ENCODE measurements at places on chromosomes 3 and 15.

GRCh38 chr3:159627229-159627628, 361.4 kb upstream of the IL12A start:
- DNase-seq: no peak

GRCh38 chr3:71039332-71039731, 544.2 kb downstream of the FOXP1 start:
- no peak for DNase-seq

DNA sequence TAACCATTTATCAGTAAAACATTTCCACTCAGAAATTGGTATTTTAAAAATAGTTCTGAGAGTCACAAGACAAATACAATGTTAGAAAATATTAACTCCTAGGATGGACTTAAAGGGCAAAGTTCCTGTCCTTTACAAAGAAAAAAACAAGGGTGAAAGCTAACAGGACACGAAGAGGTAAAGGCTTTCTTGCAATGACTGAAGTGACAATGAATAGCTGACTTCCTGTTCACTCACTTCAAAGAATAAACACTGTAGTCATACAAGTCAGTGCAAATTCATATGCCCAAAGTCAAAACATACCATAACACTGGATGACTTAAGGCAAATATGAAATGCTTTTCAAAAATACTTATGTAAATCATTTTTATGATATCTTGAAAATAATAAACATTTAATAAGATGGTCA, 1389.8 kb upstream of the ALCAM start:
- no peak for DNase-seq

- DNase-seq: no peak
These were observed 48.3 kb upstream of the ACP3 start for GRCh38 chr3:132268956-132269355.

DNA sequence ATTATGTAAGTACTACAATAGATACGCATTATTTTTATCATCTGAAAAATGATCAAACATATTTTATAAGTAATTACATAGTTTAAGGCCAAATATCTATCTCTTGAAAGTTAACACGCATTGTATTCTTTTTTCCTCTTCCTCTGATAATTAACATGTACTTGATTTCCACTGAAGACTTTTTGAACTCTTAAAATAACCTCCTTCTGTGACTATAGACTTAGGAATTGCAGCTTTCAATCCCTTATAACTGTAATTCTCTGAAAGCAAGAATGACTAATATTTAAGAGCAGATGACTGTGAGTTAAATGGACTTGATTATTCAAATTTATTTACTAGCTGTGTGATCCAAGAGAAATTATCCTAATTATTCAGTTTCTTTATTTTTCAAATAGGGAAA, 730.6 kb upstream of the NECTIN3 start:
- DNase-seq: no peak

GRCh38 chr15:33209575-33210481, 15.3 kb upstream of the FMN1 start:
- no peak for DNase-seq

DNA sequence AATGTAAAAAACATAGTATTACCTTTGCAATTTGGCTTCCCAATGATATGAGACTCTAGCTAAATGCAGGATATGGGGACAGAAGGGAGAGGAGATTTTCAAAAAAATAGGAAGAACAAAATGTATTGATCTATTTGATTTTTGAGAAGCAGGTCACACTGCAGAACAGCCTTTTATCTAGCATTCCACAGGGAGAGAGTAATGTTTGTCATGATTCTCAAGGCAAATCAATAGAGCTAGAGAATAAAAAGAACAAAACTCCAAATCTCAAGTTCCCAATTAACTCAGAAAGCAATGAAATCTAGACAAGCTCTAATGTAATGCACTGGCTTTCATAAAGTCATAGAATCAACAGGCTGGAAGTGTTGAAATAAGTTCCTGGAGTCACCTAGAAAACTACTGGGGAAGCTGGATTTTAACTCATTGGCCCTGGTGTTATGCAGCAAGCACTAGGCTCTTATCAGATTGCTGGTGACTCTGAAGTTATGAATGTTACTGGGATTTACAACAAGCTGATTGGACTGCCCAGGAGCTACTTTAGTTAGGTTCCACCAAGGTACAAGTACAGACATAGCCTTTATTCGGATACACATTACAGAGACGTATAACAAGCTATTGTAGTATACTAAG, 442.8 kb downstream of the FGF12 start:
- DNase-seq: no peak

DNA sequence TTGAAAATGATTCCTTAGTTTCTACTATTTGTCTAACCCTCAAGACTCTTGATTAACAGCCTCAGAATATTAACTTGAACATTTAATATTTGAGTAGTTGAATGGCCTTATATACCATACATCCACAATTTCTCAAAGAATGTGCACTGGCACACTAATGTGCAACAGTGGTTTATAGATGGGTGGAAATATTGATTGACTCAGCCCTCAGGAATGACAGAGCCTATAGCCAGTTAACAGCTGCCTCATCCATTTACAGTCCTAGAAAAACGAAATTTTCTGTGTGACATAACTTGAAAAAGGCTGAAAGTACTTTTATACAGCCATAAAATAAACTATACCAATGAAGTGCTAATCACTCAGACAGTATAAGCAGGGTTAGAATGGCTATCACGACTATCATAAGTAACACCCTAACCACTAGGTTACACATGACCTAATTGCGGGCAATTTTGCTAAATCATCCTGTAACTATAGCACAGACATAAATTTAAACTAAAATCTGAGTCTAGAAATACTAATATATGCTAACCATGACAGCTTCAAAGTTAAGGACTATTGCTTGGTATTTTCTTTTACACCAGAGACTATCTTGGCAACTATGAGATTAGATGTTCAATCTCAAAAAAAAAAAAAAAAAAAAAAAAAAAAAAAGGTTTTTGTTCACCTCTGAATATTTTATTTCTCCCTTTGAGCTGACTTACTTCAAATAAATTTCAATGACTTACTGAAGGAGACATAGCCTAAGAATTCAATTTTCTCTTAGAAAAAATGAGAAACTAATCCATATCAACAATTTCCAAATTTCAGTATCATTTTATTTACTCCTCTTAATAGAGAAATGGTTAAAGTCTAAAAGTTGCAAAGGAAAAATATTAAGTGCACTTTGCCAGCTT, 9.3 kb downstream of the SECISBP2L start:
- DNase-seq: no peak

GRCh38 chr15:78211189-78211921, 23.0 kb downstream of the ACSBG1 start:
- no peak for DNase-seq

GRCh38 chr3:16788440-16789056, 96.2 kb upstream of the PLCL2 start:
- DNase-seq: no peak

- DNase-seq: no peak
These were observed 101.1 kb upstream of the BOC start for GRCh38 chr3:113110267-113110666.

DNA sequence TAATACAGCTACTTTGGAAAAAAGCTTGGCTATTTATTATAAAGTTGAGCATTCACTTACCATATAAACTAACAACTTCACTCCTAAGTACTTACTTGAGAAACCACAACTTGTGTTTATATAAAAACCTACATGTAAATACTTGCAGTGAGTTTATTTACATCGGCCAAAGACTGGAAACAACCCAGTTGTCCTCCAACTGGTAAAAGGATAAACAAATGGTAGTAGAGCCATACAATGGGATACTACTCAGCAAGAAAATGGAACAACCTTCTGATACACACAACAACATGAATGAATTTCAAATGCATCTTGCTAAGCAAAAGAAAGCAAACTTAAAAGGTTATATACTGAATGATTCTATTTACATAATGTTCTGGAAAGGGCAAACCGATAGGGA, 63.7 kb downstream of the SLC7A14 start:
- no peak for DNase-seq

GRCh38 chr15:84824260-84825007, 7.3 kb downstream of the ALPK3 start:
- DNase-seq: no peak

GRCh38 chr15:41659855-41660234, 360 bp upstream of the MGA start:
- DNase-seq: no peak

GRCh38 chr3:2950159-2950558, 160.0 kb downstream of the IL5RA start:
- no peak for DNase-seq

GRCh38 chr3:60856257-60857046, 394.8 kb downstream of the FHIT start:
- DNase-seq: no peak

DNA sequence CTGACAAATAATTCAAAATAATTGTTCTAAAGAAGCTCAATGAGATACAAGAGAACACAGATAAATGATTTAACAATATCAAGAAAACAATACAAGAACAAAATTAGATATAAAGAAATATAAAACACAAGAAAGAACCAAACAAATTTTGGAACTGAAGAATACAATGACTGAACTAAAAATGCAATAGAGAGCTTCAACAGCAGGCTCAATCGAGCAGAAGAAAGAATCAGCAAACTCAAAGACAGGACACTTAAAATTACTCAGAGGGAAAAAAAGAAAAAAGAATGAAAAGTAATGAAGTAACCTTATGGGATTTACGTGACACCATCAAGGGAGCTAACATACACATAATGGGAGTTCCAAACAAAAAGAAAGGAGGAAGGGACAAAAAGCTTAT, 32.1 kb downstream of the CCDC54 start:
- no peak for DNase-seq

DNA sequence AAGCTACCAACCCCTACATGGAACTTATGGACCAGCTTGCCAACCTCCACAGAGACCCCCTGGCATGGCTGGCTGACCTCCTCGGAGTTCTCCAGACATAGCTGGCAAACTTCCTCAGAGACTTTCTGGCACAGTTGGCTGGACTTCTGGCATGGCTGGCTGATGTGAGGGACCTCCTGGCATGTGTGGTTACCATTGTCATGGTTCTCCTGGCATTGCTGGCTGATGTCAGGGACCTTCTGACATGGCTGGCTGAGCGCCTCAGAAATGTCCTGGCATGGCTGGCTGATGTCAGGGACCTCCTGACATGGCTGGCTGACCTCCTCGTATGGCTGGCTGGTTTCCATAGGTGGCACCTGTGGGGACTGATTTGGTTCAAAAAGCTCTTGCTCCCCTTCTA, 17.5 kb downstream of the MAP1A start:
- DNase-seq: no peak

DNA sequence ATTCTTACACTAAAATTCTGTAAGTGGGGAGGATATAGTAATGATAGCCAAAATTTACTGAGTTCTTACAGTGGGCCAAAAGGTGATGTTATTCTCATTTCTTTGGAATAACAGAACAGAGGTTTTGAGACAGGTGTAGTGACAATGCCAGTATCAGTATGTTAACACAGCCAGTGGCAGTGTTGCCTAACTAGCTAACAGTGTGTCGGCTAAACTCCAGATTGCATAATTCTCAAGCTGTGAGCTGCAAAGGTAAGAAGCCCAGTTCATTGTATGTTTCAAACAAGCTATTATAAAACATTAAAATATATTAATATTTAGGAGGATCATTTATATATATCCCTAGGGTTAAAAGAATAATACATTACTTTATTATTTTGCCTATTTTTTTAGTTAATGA, 920 bp downstream of the SLC15A2 start:
- DNase-seq: no peak

DNA sequence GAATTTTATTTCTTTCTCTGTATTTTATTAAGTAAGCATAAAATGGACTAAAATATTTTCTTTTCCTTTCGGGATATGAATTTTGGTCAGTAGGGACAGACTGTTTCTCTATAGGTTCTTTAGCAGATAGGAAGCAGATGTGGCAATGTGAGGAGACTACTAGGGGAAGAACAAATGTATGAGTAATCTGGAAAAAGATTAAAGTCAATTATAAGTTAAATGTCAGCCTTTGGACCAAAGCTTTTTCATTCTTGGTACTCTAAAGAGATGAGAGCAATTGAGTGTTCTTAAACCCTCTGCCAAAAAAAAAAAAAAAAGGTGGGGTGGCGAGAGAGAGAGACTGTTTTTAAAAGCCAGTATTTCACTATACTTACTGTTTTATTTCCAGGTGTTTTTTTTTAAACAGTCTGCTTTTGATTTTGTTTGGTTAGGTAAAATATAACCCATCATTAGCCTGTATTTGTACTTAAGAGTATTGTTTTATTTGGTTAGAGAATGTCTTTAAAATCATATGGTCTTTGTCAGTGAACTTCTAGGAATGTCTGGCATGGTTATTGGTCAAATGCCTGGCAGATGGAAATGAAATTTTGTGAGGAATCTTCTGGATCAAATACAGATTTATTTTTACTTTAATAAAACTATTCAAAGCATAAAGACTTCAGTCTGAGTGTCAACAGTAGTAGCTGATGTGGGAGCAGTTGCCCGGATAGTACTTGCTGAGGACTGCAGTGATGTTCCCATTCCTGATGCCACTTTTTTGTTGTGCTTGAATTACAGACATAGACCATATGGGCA, 63.8 kb downstream of the LRRC49 start:
- no peak for DNase-seq

- DNase-seq: no peak
These were observed 2.4 kb downstream of the SLC49A4 start for GRCh38 chr3:122797291-122797690.

GRCh38 chr3:24406900-24407299, 87.8 kb downstream of the THRB start:
- no peak for DNase-seq

DNA sequence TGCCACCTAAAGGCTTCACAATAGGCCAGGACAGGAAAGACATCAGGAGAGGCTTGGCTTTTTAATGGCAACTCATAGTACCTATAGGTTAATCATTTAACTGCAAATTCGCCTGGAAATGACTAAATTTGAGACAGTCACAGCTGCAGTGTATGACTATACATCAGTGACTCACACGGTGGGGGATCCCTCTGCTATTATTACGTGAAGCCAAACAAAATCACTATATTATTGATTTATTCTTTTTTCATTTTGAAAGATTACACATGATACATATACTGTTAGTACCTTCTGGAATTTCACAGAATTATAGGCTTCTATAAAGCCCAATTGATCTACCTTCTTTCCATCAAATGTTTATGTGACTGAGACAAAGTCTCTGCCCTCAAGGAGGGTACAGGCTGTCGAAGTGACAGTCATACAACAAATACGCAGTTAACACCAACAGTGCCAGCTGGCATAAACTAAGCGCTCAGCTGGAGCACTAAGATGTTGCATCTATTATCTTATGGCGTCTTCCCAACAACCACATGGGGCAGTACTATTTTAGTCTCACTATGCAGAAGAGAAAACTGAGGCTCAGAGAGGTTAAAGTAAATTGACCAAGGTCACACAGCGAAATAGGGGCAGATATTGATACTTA, 82.0 kb upstream of the LMOD3 start:
- DNase-seq: no peak

DNA sequence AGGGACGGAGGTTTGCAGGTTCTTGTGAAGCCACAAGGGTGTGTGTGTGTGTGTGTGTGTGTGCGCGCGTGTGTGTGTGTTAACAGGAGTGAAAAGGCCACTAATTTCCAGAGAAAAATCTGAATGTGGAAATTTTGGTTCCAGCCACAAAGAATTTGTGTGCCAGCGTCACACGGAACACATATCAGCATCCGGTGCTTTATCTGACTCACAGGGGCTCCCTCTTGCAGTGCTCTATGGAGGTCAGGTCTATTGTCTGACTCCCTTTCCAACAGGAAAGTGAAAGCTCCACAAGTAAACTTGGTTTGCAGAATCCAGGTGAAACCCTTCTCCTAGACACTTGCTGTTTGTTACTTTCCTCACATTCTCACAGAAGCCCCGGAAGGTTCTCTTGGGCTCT, 6.2 kb downstream of the CLDN11 start:
- DNase-seq: no peak
